Calu3 (cell line): ENCODE measurements at places on chromosomes 2 and 18.
A peak's percentile ranks its signal among the peaks of the same experiment; 100 is the strongest.

DNA sequence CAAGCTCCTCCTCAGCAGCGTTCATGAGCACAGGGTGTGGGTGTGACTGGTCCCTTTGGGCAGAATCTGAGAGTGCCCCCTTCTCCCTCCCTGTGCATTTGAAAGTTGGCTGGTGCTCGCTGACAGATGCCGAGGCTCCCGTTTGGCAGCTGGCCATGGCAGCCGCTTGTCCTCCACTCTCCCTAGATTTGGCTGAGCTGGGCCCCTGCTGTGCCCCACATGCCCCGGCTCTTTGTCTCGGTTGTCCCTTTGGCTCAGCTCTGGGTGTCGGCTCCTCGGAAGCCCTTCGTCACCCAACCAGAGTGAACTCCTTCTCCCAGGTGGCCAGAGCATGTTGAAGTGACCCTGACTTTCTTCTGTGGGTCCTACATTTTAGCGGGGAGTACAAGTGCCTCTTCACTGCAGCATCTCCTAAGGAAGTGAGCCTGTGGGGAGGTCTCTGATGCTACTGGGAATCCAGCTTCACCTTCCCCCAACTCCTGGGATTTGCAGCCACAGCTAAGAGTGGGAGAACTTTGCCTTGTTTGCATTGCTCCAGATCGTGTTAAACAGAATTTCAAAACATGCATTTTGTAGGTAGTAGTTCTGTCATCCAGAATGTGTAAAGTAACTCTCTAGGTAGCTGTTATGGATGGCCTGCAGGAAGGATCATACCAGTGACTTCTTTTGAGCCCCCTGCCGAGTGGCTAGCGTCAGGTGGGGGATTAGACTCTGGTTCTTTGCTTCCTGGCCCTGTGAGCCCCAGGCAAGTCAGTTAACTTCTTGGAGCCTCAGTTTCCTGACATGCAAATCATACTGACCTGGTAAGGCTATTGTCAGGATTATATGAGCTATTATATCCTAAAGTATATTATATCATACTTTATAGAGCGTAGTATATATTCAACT is 24.2 kb downstream of the HPCAL1 start:
- DNase-seq = no peak

GRCh38 chr18:35406666-35407065 is 29.5 kb upstream of the ZNF396 start:
- peak; percentile 51 for DNase-seq

GRCh38 chr18:251572-251971 is 16.3 kb downstream of the THOC1 start:
- DNase-seq = no peak

DNA sequence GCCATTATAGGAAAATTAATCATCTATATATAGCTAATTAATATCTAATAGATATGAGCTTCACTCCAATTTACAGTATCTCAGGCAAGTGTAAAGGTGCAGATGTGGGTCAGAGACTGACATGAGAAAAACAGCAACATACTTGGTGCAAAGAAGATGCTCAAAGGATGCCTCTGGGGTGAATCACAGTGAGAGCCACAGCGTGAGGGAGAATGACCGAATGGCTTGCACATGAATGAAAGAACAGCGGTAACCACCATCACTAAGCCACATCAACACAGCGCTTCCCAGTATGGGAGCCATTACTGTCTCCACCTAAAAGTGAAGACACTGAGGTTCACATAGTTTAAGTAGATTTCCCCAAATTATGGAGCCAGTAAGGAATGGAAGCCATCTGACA is 423.4 kb upstream of the ID2 start:
- no peak for DNase-seq

- no peak for DNase-seq
These were observed 13.0 kb downstream of the AMER3 start for GRCh38 chr2:130768191-130768855.

- DNase-seq = no peak
These were observed 26.6 kb upstream of the SEH1L start for GRCh38 chr18:12921178-12921577.

DNA sequence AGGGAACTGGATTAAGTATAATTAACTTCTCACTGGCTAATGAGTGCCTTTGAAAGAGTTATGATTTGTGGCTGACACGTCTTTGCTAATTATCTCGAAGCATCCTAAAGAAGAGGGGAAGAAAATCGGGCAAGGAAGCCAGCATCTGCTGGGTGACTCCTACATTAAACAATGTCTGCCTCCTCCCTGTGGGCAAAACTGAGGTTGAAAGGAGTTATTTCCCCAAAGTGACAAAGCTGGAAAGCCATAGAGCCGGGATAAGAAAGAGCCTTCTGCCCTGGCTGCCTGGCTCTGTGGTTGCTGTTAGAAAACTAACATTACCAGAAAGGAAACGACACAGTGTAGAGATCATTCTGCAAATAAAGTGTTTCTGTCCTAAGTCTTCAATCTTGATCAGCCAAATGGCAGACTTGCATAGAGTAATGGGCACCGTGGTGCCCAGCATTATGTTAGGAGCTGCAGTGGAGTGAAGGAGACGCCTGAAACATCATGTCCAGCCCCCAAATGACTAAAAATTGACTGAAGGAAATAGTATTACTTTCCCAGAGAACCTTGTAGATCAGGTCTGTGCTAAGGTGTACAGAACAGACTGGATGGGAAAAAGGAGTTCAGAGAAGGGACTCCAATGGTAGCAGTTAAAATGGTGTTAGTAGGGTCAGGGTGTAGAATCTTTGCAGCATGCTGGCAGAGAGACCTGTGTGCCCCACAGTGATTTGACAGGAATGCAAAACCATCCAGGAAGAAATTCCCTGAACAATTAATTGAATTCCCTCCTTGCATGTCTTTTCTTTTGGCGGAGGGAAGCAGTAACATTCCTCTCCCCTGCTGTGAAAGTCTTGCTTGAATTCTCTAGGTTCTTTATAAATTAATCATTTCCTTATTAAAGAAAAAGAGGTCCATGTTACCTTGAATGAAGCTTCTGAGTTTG is 44.4 kb downstream of the ALPK2 start:
- no peak for DNase-seq

- no peak for DNase-seq
These were observed 360.0 kb upstream of the KCNJ3 start for GRCh38 chr2:154338352-154338967.

DNA sequence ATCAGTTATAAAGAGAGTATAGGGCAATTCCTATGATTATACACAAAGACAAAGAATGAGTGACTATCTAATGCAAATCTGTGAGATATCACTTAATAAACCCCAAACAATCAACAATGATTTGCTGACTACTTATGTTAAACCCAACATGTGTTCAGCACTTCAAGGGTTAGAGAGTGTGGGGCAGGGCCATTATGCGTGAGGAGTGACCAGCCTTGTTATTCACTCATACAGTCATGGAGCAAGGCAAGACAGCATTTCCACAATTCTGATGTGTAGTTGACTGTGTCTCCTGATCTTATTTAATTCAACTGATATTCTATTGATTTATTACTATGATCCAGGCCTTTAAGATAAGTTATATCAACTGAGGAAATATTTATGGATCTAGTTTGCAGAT is 251.7 kb downstream of the CYRIA start:
- no peak for DNase-seq
